ENCODE measurements at places on chromosomes 7 and 10.

DNA sequence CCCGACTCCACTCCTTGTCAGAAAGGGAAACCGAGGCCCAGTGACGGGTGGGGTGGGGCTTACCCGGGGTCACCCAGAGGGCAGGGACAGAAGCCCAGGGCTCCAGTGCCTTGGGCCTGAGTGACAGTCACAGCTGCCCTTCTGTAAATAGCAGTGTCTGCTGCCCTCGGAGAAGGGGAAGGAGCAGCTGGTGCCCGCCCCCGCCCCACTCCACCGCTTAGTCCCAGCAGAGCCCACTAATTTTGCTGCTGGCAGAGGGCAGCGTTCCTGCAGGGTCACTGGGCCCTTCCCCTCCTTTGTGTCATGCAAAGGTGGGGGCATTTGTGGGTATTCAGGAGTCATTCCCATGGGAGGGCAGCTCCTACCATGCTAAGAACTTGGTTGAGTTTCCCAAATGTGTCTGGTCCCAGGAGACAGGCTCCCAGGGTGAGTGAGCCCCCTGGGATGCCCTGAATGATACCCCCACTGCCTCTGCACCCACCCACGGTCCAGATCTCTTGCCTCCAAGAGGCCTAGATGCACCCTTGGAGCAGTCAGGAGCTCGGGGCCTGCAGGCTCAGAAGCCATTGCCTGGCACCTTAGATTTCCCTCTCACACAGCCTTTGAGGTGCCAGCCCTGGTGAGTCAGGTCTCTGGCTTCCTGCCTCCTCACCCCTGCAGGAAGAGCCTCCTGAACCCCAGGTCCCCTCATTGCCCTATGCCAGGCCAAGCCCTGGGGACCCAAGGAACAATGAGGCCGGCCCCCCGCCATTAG lies 17.2 kb downstream of the SH2B2 start:
- no peak for DNase-seq

- no peak for DNase-seq
Observed at GRCh38 chr7:108434010-108434409, 22.2 kb downstream of the NRCAM start.

DNA sequence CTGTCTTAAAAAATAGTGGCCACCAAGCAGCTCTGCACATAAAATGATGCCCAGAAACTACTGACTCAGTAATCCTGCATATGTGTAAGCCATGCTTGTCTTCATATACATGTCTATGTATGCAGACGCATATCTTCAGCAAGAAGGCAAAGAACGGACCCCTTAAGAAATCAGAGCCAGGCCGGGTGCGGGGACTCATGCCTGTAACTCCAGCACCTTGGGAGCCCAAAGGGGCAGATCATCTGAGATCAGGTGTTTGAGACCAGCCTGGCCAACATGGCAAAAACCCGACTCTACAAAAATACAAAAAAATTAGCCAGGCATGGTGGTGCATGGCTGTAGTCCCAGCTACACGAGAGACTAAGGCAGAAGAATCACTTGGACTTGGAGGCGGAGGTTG lies 295.0 kb downstream of the TCERG1L start:
- DNase-seq: no peak

DNA sequence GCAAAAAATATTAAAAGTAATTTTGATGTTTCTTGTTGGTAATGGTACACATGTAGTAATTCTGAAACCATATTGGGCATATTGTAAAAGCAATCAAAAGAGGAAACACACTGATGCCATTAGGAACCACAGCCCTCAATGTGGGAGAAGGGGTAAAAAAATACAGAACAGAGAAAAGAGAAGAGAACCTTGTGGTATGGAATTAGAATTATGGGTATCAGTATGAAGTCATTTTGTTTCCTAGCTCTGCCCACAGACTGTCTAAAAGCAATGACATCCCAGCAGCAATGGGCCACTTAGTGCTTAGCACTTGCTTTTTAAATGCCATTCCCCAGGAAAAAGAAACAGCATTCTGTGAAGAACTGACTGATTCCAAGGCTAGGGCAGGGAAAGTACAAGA lies 61.5 kb downstream of the CPVL start:
- no peak for DNase-seq
